ENCODE measurements at places on chromosomes 12 and 14. TPM values are rescaled to one million over a fixed set of nuclear protein-coding genes. Genes with fewer than 3 reads are reported as not detected.

The RNU7-1 gene
- total RNA-seq: not detected

DNA sequence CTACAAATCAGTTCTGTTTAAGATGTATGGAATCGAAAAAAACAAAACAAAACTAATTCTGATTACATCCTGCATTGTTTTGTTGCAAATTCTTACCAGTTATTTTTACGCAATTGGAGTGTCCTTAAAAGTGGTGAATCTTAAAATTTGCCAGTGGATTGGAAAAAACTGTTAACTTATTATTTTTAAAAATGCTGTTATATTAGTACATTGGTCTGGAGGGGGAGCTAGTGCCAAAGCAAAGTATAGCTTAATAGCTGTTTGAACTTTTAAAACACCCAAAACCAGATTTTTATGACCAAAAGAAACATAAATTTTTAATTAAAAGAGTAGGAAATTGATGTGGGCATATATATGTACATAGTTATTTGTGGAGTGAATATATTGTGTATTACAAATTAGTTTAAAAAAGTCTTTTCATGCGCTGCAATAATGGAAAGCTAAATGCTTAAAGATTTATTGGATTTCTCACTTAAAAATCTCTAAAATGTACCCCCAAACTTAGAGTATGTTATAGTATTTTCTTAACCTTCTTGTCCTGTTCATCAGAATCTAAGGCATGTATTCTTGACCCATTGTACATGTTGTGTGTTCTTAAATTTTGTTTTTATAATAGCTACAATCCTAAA, 2.5 kb downstream of the FUT8 start:
- ATAC-seq: no peak

DNA sequence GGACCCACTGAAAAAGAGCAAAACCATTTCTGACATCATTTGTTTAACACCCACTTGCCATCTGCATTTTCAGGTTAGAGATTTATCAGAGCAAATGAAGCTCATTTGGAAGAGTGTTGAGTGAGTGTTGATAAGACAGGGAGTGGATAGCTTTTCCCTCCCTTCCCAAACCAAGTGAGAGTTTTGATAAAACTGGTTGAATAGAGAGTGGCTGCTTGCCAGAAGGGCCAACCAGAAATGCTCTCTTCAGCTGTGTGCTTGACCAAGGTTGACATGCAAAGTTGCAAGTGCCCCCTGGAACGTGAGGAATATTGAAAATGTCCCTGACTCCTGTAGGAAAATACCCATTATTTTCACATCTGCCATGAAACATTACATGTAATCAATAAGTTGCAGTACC, 1487.0 kb upstream of the FLRT2 start:
- ATAC-seq: no peak

DNA sequence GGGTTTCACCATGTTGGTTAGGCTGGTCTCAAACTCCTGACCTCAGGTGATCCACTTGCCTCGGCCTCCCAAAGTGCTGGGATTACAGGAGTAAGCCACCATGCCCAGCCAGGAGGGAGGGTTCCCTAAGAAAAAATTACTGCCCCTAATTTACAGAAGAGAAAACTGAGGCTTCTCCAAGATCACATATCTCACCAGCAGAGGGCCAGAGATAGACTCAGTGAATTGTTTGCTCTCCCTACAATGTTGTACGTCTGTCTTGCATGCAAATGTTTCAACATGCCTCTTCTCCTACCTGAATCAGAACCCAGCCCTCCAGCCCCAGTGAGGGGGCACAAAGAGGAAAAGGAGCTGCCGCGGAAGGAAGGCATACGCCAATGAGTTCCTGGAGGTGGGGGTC, 48.3 kb upstream of the TMEM263 start:
- ATAC-seq: no peak

GRCh38 chr14:75835156-75835725, 146.6 kb downstream of the TGFB3 start:
- ATAC-seq: no peak

GRCh38 chr12:92021666-92022035, 124.0 kb downstream of the BTG1 start:
- no peak for ATAC-seq

- no peak for ATAC-seq
Observed at GRCh38 chr14:89256283-89256682, 160.8 kb downstream of the FOXN3 start.

DNA sequence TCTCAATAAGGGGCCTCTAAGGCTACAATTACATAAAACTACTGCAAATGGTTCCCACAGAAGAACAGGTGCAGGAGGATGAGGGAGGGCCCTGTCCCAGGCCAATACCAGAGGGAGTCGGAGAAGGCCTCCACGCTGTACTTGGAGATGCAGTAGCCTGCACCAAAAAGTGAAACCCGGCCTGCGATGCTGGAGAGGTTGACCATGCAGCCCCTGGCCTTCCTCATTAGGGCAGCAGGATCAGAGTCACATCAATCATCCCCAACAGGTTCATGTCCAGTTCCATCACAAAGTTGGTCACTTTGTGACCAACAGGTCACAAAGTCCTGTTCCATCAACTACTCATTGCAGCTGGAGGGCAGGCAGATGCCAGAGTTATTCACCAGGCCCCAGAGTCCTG, 23.0 kb downstream of the ZBTB39 start:
- ATAC-seq: no peak

DNA sequence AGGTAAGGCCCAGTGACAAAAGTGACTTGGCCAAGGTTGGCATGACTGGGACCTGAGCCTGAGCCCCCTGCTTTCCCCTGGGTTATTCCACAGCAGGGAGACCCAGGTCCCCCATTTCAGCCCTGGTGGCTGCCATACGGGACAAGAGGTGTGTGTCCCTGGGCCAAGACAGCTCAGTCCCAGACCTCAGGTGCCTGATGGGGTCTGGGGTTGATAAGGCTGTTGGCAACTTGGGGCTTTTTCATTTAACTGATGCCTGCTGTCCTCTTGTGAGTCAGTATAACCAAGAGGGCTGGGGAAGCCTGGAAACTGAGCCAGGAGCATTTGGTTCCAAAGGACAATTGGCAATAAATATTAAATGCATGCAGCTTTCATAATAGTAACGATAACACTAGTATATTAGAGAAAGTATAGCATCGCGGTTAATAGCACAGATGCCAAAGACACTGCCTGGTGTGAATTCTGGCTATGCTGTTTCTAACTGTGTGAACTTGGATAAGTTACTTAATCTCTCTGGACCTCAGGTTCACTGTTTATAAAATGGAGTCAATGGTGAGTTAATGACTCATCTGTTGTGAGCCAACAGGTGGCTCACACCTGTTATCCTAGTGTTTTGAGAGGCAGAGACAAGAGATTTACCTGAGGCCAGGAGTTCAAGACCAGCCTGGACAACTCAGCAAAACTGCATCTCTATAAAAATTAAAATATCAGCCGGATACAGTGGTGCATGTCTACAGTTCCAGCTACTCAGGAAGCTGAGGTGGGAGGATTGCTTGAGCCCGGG, 898 bp downstream of the SDSL start:
- no peak for ATAC-seq

The TAS2R8 gene
- not detected for total RNA-seq

The LGALS3 gene
- total RNA-seq: 63.4 TPM

DNA sequence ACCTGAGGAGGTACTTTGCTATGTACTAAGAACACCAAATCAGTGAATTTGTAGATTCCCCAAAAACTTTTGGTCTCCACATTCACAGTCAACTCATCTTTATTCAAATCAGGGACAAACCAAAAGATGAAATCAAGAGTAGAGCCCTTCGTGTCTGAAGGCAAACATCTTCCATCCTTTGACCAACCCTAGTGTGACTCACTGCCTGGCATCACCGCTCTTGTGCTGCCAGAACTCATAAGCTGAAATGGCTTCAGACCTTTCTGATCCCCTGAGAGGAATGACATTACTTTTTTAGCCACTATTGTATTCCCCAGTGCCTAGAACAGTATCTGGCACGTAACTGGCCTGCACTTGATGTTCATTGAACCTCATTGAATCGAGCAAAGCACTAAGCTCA, 50.1 kb downstream of the GOLGA5 start:
- peak; percentile 76 for ATAC-seq

GRCh38 chr14:73240816-73241480, 3.6 kb downstream of the PAPLN start:
- no peak for ATAC-seq

- ATAC-seq: no peak
Observed at GRCh38 chr14:53957739-53958138, 1.1 kb upstream of the BMP4 start.

The FGF23 gene
- not detected for total RNA-seq

The CBLN3 gene
- total RNA-seq: 14.6 TPM

DNA sequence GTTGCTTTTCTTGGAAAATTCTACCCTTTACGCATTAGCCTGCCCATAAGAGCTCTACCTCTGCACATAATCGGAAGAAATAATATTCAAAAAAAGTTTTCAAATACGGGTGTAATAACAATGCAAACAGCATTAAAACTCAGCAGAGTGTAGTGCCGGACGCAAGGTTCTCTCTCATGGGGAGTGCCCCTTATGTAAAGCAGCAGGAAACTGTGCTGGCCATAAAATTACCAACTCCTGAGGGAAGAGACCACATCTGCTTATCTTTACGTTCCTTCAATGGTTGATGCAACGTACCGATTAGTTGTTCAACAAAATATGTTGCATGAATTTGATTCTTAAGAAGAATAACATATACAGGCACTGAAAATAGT, 118.7 kb upstream of the TMCC3 start:
- no peak for ATAC-seq

The PPHLN1 gene
- 94.0 TPM for total RNA-seq

GRCh38 chr14:106455026-106455425, 928.6 kb downstream of the TMEM121 start:
- no peak for ATAC-seq

DNA sequence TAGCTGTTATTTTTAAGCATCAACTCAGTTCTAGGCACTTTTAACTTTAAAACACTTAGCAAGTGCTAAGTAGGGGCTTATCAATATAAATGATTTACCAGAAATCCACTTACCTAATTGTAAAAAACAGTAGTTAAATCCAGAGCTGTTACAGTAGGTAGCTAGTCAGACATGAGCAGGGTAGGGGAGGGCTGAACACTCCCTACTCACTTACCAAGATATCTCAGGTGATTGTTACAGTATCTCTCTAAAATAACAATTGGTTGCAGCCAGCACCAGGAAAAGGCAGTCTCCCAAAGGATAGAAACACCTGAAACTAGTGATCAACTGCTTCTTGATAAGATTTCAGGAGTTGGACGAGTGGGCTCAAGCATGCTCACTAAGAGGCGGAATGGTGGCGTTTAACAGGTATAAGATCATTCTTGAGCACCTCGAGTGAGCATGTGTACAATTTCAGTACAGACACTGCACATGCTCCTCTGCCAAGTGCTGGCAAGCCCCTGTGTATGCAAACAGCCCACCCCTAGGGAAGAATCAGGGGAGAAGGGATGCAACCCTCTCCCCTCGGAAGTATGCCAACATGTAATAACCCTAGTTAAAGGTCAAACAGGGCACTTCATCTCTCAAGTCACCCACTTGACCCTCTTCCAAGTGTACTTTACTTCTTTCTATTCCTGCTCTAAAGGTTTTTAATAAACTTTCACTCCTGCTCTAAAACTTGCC, 1113.6 kb upstream of the SEL1L start:
- no peak for ATAC-seq

DNA sequence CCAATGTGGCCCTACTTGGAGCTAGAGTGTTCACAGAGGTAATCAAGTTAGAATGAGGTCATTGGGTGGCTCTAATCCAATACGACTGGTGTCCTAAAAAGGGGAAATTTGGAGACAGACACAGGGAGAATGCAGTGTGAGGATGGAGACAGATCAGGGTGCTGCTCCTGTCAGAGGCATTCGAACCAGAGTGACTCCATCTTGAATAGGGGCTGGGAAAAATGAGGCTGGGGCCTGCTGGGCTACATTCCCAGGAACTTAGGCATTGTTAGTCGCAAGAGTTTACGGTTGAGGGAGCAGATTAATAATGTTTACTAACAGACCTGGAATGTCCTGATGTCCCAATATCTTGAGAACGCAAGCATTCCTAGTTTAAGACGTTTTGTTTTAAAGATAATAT, 20.2 kb downstream of the TNFAIP2 start:
- ATAC-seq: no peak

- ATAC-seq: peak; percentile 69
Observed at GRCh38 chr14:105069871-105070759, 4.9 kb upstream of the GPR132 start.

- no peak for ATAC-seq
Observed at GRCh38 chr12:29113101-29113500, 36.0 kb upstream of the FAR2 start.

GRCh38 chr14:100554082-100554677, 33.0 kb downstream of the BEGAIN start:
- ATAC-seq: no peak

Data from activated T-helper 17 cell treated with anti-CD3 and anti-CD28 coated beads, Interleukin-2, amount 50 U/mL, for 72 hours (primary cell).